ENCODE measurements at places on chromosomes 11 and 22.

DNA sequence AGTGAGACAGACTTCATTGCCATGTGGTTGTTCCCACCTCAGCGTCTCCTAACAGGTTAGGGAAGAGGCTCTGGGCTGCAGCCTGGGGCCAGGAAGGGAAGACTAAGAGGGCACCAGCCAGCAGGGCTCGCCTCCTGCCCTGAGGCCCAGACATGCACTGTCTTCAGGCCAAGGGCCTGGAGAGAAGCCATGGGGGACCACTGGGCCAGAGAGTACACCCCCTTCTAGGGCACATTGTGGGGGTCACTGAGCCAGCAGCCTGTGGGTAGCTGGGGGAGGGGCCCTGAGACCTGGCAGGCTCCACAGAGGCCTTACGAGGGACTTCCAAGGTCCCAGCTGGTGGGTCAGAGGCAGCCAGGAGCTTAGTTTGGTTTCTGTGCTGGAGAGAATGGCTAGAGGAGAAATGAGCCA lies 25.0 kb upstream of the MYRF start:
- DNase-seq: no peak

DNA sequence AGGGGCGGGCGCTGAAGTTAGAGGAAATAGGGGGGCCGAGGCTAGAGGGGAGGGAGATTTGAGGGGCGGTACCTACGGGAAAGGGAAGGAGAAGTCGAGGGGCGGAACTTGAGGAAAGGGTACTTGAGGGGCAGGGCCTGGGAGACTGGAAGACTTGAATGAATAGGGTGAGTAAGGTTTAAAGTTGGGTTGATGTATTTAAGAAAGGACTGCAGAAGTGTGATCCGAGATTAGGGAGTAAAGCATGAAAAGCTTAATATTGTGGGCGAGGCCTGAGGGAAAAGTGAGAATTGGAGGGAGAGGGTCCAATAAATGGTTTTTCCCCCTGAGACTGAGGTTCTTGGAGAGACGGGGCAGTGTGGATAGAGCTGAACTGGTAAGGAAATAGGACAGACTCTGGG lies 723 bp downstream of the HSCB start:
- no peak for DNase-seq

DNA sequence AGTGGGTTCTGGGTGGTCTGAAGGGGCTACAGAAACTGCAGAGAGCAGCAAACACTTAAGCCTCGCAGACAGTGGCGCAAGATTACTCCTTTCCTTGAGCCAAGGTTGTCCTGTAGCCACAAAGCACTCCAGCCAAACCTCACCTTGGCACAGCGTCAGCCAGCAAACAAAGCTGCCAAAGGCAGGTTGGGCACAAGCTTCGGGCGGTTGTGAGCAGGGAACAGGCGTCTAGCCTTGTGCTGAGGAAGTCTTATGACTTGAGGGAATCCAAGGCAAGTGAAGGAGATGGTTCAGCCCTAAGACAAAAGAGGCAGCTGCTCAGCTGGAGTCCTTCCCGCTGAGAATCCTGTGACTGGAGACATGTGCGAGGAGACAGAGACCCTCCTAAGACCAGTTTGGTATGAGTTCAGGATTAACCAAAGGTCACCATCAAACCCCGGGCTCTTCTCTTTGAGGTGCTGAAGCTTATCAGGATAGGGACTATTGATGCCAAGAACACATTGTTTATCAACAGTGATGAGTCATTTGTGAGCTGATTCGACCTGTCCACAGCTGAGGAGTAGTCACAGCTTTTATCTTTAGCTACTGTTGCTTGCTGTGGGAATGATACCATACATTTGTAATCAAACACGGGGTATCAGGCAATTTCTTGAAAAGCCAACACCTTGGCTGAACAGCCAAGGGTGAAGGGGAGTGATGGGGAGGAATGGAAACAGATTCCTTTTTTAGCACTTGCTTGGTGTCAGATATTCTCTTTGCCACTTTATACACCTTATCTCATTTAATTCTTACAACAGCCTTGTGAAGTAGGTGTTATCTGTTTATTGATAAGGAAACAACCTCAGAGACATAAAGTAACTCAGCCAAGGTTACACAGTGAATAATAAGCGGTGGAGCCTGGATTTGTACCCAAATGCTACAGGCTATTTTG lies 4.6 kb downstream of the ADM start:
- peak; percentile 80 for DNase-seq

- DNase-seq: no peak
Observed at GRCh38 chr22:46641811-46642266, 21.7 kb downstream of the GRAMD4 start.

DNA sequence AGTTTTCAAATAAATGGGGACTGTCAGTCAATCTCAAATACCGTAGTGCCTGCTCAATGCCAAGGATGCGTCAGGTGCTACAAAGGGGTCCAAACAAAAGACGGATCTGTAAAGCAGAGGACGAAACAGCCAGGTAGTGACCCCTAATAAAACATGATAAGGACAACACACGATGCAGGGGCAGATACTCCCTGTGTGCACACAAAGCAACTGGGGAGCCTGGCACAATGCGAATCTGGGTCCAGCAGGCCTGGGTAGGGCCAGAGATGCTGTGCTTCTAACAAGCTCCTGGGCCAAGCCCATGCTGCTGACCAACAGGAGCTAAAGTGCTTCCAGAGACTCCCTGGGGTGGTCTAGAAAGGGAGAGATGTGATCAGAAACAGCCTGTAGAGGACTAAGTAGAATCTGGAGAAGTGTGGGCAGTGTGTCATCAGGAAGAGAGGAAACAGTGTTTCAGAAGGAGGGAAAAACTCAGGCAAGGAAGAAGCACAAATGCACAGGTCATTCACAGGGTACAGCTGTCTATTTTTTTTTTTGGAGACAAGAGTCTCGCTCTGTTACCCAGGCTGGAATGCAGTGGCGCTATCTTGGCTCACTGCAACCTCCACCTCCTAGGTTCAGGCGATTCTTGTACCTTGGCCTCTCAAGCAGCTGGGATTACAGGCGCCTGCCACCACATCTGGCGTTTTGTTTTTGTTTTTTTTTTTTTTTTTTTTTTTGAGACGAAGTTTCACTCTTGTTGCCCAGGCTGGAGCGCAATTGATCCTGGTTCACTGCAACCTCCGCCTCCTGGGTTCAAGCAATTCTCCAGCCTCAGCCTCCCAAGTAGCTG lies 74.5 kb downstream of the MICAL3 start:
- no peak for DNase-seq

GRCh38 chr11:120057595-120058581 lies 80.0 kb downstream of the TRIM29 start:
- peak; percentile 42 for DNase-seq

DNA sequence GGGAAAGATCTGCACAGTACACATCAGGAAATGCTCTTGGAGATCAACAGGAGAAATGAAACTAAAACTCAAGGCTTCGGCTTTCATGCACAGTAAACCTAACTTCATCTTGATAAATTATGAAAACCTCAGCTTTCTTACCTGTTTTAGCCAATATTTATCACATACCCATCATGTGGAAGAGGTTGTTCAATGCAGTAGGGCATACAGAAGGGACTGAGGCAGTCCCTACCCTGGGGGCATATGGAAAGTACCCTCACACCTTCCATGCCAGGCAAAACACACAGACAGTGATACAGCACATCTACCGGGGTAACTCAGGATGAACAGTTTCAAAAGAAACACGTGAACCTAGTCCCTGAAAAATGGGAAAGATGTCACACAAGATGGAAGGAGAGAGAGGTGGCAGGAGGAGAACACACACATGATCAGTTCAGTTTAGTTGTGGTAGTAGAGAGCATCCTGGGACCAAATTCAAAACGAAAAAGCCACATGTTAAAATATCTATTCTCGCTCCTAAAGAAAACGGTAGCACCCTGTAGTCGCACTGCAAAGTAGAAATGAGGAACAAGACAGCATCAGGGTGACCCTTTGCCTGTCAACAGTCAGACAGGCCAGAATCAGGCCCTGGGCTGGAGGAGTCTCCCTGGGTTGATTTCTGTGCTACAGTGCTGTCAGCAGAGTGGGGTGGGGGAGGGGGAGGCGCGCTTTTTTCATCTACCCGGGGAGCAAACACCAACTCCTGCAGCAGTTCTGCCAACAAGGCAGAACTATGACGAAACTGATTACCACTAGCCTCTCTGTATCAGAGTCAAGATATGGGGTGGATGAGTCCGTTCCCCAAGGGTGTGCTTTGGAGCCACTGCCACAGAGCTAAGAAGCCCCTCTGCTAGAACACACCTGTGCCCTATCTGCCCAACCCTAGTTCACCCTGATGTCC lies 1.3 kb downstream of the HIRA start:
- no peak for DNase-seq
